ENCODE measurements at places on chromosomes 2 and 18.
A peak's percentile ranks its signal among the peaks of the same experiment; 100 is the strongest.

- DNase-seq = no peak
Measured at GRCh38 chr2:165277295-165277694, 38.1 kb downstream of the SCN2A start.

GRCh38 chr2:40394597-40394996 is 57.3 kb downstream of the SLC8A1 start:
- DNase-seq = no peak

GRCh38 chr18:52894801-52895200 is 554.8 kb downstream of the DCC start:
- no peak for DNase-seq

DNA sequence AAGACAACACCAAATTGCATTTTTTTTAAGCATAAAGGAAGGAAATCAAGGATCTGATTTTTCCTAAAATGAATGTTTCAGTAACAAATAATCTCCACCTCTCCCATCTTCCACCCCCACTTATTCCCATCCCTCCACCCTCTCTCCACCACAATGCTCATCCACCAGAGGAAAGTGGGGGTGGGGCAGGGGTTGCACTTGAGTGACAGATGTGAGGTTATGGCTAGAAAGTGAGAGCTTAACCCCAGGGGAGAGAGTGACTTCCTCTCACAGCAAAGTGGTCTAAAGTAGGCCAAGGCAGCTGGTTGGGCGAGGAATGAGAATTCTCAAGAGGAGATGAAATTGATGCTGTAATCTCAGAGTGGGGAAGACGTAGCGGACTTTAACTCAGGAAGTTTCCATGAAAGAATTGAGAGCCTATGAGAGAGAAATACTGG is 104.7 kb downstream of the HNRNPLL start:
- no peak for DNase-seq

DNA sequence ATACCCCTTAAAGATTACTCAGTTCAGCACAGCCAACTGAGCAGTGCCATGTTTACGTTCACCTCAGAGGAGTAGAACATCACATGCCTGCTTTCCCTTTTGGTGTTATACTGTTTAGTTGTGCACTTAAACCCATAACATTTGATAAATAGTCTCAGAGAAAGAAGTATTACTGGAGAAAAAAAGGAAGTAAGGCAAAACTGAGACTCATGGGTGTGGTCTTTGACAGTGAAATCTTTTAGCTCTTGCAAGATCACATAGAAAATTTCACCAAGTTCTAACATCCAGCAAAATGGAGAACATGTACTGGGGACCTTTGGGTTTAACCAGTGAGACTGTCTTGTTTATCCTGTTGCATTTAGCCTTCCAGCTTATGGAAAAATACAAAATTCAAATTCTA is 5.6 kb downstream of the TANK start:
- no peak for DNase-seq

GRCh38 chr2:236179236-236180075 is 11.3 kb upstream of the GBX2 start:
- no peak for DNase-seq

DNA sequence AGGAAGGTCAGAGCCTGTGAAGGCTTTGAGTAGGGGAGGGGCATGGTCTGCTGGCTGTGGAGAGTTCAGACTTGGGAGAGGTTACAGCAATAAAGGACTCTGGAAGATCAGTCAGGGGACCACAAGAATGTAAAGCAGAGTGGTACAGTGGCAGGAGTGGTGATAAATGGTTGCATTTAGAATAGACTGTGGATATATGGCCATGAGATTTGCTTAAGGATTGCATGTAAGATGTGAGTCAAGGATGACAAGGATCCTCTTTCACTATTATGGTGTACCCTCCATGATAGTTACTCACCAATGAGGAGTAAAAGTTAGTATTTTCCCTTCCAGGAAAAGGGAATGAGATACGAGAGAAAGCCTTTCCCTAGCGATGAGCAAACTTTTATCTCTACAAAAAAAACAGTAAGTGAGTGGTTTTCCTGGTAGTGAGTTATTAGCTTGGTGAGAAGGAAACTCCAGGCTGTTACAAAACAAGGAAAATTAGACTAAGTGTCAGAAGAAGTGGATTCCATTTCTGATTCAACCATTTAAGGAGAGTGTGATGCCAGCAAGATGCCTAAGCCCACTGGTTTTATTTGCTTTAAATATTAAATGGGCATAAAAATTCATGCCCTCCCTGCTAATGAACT is 818.0 kb upstream of the ACVR2A start:
- no peak for DNase-seq

GRCh38 chr2:123732563-123732962 is 292.5 kb upstream of the CNTNAP5 start:
- DNase-seq = no peak

- no peak for DNase-seq
Measured at GRCh38 chr2:59093571-59093970, 852.4 kb upstream of the FANCL start.

DNA sequence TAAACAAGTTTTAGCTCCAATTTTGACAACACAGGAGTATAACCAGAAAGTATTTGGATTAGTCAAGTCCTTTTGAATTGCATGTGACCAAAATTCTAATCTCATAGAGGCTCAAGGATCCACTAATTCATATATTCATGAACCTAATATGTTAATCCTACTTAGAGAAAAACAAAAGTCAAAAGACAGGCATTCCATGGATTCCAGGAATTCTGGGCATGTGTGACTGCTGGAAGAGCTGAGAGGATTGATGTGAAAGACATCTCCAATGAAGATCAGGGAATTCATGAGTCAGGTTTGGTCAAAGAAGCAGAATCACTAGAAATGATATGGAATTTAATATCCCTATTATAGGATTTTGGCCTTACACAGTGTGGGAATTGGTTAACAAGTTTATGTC is 1494.6 kb upstream of the DDX18 start:
- DNase-seq = no peak

- DNase-seq = no peak
Measured at GRCh38 chr2:120020554-120020953, 7.7 kb downstream of the EPB41L5 start.

DNA sequence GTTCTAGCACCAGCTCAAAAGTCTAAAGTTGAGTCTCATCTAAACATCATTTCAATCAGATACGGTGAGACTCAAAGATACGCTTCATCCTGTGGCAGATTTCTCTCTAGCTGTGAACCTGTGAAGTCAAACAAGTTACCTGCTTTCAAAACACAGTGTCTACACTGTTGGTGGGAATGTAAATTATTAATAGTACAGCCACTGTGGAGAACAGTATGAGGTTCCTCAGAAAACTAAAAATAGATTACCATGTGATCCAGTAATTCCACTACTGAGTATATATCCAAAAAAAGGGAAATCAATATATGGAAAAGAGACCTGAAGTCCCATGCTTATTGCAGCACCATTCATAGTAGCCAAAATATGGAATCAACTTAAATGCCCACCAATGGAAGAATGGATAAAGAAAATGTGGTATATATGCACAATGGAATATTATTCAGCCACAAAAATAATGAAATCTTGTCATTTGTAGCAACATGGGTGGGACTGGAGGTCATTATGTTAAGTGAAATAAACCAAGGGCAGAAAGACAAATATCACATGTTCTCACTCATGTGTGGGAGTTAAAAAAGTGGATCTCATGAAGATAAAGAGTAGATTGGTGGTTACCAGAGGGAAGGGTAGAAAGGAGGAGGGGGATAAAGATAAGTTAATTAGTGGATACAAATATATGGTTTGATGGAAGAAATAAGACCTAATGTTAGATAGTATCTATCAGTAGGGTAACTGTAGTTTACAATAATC is 11.7 kb downstream of the UBR3 start:
- no peak for DNase-seq

- no peak for DNase-seq
Measured at GRCh38 chr2:194545978-194546377, 1111.0 kb upstream of the SLC39A10 start.

- DNase-seq = no peak
Measured at GRCh38 chr2:175318542-175318941, 137.0 kb upstream of the ATP5MC3 start.

DNA sequence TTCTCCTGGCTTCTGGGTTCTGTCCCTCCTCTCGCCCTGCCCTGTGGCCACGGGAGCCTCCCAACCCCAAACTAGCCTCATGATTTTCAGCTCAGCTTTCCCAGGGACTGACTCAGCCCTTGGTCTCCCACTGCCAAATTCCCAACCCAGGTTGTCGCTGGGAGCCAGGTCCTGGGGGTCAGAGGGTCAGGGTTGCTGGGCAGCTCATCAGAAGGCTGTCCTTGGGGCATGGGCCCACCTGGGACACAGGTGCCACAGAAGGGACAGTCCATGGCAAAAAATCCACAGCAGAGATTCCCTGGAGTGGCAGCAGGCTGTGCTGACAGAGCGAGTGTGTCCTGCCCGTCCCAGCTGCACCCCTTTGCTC is 180.4 kb downstream of the TWIST2 start:
- no peak for DNase-seq

GRCh38 chr2:178882666-178883440 is 75.6 kb upstream of the TTN start:
- no peak for DNase-seq

- no peak for DNase-seq
Measured at GRCh38 chr18:78876868-78877267, 102.8 kb upstream of the SALL3 start.

- DNase-seq = no peak
Measured at GRCh38 chr2:47778698-47779425, 4.1 kb upstream of the MSH6 start.

- DNase-seq = no peak
Measured at GRCh38 chr18:72091369-72091768, 452.8 kb downstream of the CBLN2 start.

- DNase-seq = no peak
Measured at GRCh38 chr2:241339839-241340630, 16.1 kb upstream of the FARP2 start.

DNA sequence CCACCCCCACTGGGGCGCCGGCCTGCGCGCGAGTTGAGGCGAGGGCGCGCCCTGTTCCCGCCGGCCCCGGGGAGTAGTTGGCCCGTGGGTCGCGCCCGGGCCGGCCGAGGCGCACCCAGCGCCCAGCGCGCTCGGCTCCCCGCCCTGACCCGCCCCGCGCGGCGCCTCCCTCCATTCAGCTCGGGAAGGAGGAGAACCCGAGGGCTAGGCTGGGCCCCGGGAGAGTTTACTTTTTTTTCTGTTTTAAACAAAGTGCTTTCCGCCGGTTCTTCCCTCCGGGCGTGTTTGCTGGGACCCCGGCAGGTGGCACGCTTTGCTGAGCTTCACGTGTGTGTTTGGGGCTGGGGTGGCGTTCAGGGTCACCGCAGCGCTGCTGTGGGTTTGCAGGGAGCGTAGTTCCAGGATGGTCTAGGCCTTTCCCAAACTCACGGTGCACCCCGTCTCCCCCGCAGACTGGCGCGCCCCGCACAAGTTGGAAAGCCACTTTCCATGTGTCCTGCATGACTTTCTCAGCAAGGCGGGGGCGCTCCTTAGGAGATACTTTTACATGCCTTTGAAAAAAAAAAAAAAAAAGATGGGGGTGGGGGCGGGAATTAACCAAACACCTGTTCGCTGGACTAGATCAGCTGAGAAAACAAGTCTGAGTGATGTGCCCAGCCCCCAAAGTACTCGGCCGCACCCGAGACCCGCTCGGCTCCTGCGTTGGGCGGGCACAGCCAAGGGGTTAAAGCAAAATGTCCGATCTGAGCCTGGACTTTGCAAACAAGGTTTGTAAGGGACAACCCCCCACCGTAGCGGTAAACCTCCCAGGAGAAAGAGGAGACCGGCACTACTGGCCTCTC is 825 bp downstream of the ITGA6 start:
- peak; percentile 36 for DNase-seq

DNA sequence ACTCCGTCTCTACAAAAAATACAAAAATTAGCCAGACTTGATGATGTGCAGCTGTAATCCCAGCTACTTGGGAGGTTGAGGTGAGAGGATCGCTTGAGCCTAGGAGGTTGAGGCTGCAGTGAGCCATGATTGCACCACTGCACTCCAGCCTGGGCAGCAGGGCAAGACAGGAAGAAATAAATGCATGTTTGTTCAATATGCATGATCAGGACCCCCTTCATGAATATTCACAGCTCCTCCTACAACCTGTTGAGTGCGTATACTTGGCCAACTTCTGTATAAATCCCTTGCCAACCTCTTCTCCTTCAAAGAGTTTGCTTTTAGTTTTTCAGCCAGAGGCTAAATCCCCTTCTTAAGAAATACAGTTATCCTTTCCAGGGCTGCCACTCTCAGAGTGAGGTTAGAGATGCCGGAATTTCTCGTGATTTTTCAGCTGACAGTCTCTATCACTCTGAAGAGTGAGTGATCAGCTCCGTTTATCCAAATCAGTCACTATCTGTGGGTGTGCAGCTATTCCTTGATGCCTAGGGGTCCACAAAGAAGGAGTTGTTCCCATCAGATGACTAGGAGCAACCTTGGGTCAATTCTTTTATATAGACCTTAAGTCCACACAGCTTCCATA is 39.2 kb downstream of the FAM161A start:
- no peak for DNase-seq

DNA sequence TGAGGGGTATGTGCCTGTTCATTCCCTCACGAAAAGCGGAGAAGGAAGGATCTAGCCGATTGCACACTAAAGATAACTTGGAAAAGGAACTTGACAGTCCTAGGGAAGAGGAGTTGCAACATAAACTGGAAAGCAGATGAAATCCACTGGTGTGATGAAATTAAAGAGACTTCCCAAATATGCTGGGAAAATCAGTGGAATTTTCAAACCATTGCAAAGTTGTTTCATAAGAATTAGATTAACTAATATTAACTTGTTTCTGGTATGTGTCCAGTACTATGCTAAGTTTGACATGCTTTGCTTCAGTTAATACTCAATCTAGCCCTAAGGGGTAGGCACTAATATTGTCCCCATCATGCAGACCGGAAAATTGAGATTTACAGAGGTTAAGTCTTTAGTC is 222.7 kb downstream of the IKZF2 start:
- no peak for DNase-seq

DNA sequence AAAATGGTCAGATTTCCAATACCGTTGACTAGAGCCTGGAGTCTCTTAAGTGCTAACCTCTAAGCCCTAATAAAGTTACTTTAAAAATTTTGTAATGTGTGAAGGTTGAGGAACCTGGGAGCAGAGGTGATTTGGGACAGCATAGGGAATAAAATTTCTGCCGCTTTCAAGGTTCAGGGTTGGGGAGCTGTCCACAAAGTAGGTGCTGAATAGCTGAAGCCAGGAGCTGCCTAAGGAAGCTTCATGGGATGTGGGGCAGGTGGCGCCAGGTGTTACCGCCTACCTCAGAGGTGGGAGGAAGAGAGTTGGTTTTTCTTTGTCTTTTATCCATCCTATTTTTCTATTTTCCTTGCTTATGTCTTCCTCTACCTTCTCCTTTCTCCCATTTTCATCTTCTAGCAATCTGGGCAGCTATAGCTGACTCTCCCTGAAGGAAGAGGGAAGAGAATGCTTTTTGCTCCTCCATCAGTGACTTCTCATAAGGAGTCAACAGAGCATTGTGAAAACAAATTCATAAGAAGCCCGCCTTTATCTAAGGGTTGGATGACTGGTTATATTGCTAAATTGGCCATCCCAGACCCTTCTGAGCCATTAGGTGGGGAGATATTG is 178.7 kb downstream of the CLIP4 start:
- DNase-seq = no peak

DNA sequence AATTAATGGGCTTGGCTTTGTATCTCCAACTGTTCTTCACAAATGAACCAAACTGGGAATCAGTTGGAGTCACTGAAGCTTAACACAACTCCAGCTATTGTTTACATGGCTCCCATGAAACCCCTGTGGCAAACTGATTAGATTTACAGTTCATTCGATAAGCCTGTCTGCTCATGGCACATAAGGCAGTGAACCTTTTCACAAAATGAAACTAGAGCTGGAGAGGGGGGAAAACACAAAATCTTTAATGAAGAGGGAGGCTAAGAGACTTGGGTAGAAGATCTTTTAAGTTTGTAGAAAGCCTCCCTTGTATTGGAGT is 11.6 kb upstream of the ITGA6 start:
- no peak for DNase-seq

Data from stimulated activated CD4-positive, alpha-beta T cell treated with anti-CD3 and anti-CD28 coated beads, Interleukin-15, amount 100 ng/mL, for 1 hour (primary cell).